NCI-H82 (cell line): ENCODE measurements at places on chromosomes 12 and 14.
A peak's percentile ranks its signal among the peaks of the same experiment; 100 is the strongest.

- no peak for DNase-seq
Observed at GRCh38 chr12:125873016-125873415, 807.8 kb downstream of the AACS start.

DNA sequence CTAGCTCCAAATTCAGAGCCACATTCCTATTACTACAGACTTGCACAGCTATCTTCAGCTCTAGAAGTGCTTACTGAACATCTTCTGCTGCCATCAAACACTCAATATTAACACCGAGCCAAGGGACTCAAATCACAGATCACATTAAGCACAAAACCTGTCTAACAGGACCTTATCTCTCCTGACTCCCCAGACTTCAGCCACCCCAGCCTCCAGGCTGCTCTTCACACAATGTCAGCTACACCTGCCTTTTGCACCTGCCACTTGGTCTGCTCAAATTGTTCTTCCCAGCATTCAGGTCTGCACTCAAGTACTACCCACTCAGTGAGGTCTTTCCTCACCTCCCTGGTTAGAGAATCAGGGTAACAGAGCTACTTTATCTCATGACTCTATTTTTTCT lies 57.1 kb downstream of the GALC start:
- no peak for DNase-seq

- no peak for DNase-seq
Observed at GRCh38 chr12:96108321-96108720, 72.9 kb upstream of the LTA4H start.

GRCh38 chr12:91863702-91864101 lies 281.9 kb downstream of the BTG1 start:
- DNase-seq = no peak

- peak; percentile 72 for DNase-seq
Observed at GRCh38 chr14:93042968-93043940, 72.5 kb downstream of the ITPK1 start.

DNA sequence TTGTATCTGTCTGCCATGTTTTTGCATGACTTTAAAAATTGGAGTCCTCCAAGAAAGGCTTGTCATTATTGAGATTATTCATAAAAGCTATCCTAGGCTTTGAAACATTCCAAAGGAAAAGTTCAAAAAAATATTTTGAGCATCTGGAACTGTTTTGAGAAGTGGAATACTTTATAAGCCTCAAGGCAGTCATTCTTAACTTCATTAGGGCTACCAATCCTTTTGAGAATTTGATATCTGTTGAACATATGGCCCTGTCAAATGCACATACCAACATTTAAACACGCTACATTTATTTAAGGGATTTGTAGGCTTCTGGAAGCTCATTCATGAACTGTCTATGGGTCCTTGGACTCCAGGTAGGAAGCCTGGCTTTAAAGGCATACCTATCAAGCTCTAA lies 77.0 kb downstream of the TMEM117 start:
- DNase-seq = peak; percentile 51

- no peak for DNase-seq
Observed at GRCh38 chr14:63474111-63474510, 69.1 kb downstream of the PPP2R5E start.

DNA sequence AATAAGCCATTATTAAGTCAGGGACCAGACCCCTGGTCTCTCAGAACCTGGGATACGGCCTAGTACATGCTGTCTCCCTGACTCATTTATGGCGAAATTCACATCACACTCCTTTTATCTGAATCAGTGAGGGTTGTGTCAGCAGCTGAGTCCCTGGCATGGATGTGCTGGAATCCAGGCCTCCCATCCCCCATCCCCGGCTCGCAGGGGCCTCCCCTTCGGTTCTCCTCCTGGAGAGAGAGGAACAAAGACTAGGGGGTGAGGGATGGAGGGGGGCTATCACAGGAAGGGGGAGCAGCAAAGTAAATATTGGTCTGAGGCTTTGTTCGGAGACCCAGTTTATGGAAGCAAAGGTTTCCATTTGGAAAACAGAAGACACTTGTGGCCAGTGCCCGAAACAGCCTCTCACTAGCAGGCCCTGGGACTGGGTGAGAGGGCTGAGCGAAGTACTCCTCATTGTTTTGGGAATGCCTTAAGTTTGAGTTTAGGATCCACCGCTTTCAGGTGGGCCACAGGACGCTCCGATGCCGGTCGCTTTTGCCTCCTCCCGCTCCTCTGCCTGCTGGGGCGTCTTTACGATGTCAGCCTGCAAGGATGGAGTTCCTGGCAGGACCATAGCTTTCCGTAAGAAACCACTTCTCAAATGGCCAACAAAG lies 145.0 kb downstream of the PRKCH start:
- no peak for DNase-seq

DNA sequence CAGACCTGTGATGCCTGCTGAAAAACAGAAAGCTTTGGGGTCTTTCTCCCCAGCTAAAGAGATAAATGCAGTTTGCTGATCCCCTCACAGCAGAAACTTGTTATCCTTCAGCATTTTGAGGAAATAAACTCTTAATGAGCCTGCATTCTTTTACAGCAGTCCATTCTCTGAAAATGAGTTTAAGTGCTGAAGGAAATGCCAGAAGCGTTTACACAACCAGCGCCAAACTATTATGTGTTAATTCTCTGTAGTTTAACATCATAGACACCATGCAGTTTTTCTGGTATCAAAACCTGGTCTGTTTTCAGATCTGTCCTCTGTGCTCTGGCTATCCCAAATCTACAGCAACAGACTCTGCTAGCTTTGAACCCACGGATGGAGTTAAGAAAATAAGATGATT lies 291.3 kb downstream of the NPAS3 start:
- no peak for DNase-seq

DNA sequence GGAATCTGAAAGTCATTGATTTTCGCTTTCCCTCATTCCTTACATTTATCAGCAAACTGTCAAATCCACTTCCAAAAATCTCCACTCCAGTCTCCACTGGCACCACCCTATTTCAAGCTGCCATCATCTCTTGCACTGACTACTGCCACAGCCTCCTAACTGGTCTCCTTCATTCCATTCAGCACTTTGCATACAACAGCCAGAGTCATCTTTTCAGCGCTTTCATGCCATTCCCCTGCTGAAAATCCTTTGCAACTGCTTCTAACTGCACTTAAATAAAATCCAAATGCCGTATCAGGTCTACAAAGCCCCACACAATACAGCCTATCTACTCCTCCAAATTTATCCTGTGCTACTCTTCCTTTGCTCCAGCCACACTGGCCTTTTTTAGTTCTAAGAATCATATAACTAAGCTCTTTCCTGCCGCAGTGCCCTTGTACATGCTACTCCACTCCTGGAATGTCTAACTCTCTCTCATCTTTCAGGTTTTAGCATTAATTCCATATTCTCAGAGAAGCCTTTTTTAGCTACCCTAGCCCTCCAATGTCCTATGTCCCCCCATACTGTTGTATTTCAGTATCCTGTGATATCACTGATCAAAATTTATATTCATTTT lies 21.6 kb downstream of the FERMT2 start:
- DNase-seq = no peak

- no peak for DNase-seq
Observed at GRCh38 chr12:87930627-87931026, 98.6 kb downstream of the C12orf50 start.

DNA sequence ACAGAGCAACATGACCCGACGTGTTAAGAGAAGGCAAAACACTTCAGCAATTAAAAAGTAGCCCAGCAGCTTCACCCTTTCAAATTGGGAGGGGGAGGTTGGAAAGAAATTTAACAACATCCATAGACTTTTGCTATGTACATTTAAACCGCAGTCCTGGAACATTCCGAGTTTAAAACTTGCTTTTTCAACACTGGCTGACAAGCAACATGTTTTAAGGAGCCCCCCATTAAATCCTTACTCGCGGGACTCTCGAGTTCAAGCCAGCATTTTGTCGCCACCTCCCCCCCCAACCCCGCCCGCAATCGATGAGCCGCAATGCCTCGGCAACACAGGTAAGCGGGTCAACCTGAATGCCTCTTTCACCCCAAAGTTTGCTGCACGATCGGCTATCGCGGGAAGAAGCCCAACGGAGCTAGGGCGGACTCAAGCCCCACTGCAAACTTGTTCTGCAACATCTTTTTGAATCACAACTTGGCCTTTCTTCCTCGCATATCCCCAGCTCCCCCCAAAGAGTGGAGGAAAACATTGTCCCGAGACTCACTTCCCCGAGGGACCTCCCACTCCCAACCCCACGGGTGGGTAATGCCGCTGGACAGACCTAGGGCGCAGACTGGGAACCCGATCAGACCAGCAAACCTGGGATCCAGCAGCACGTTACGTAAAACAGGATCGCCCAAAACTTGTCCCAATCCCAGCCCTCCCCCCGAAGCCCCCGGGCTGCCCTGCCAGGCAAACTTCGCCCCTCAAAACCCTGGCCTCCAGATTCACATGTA lies 777 bp downstream of the ZFP36L1 start:
- no peak for DNase-seq

- no peak for DNase-seq
Observed at GRCh38 chr14:53890611-53891101, 66.0 kb downstream of the BMP4 start.

- DNase-seq = peak; percentile 85
Observed at GRCh38 chr12:96073346-96074330, 38.3 kb upstream of the LTA4H start.

- DNase-seq = no peak
Observed at GRCh38 chr14:50417853-50418252, 21.2 kb upstream of the CDKL1 start.

DNA sequence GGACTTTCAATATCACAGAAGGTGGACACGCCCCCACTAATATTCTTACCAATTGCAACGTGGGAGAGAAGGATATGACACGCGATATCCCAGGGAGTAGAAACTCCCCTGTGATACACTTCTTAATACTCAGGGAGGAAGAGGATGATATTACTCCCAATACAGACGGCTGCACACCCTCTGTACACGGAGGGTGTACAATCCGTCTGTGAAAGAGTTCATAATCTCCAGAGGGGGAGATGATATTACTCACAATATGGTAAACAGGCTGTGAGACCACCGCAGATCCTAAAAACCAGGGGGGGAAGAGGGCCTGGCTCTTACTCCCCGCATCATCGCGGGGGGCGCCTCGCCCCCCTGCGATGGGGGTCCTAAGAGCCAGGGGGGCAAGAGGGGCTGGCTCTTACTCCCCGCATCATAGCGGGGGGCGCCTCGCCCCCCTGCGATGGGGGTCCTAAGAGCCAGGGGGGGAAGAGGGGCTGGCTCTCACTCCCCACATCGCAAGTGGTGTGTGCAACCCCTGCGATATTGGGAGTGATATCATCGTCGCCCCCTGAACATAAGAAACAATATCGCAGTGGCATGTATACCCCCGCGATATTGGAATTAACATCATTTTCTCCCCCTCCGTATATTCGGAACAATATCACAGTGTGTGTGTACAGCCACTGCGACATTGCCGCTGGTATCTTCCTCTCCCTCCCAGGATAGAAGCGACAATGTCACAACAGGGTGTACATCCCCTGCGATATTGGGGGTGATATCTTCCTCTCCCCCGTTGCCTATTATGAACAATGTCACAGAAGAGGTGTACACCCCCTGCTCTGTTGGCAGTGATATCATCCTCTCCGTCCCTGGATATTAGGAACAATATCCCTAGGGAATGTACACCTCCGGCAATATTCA lies 8.9 kb upstream of the CLEC6A start:
- no peak for DNase-seq

- no peak for DNase-seq
Observed at GRCh38 chr12:6548556-6548955, 7.3 kb downstream of the IFFO1 start.

DNA sequence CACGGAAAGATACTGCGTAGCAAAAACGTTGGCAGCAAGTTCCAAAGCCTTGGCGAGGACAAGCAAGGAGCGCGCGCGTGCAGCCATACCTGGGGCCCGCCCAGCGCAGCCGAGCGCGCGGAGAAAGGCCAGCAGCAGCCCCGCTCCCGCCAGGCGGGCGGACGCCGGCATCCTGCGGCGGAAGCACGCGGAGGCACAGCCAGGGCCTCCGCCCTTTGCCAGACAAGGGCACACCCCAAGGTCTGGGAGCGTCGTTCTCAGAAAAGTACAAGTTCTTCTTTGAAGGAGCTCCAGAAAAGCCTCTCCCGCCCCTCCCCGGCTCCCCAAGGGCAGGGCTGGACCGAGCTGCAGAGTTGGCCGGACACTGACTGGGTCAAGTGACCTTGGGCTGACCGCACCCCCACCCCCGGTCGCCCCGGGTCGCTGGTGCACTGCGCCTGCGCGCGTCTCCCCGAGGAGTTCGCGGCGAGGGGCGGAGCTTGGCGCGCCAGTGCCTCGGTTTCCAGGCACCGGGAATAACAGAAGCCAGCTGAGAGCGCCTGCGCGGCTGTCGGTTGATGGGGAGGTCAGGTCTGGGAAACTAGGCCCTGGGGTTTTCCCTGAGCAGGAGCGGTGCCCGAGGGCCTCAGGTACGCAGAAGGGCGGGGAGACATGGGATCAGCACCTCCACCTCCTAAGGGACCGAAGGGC lies at the start of gene ZC2HC1C:
TSS of gene ZC2HC1C (plus strand) at position 521 of the 690 bp plus-strand sequence. CDS start 933 bp downstream, outside the sequence.
- DNase-seq = no peak

GRCh38 chr12:26188641-26189040 lies 6.7 kb upstream of the SSPN start:
- DNase-seq = no peak

- DNase-seq = peak; percentile 96
Observed at GRCh38 chr12:2555487-2556082, 239.2 kb upstream of the FKBP4 start.

- no peak for DNase-seq
Observed at GRCh38 chr14:51684760-51685159, 33.0 kb downstream of the FRMD6 start.

DNA sequence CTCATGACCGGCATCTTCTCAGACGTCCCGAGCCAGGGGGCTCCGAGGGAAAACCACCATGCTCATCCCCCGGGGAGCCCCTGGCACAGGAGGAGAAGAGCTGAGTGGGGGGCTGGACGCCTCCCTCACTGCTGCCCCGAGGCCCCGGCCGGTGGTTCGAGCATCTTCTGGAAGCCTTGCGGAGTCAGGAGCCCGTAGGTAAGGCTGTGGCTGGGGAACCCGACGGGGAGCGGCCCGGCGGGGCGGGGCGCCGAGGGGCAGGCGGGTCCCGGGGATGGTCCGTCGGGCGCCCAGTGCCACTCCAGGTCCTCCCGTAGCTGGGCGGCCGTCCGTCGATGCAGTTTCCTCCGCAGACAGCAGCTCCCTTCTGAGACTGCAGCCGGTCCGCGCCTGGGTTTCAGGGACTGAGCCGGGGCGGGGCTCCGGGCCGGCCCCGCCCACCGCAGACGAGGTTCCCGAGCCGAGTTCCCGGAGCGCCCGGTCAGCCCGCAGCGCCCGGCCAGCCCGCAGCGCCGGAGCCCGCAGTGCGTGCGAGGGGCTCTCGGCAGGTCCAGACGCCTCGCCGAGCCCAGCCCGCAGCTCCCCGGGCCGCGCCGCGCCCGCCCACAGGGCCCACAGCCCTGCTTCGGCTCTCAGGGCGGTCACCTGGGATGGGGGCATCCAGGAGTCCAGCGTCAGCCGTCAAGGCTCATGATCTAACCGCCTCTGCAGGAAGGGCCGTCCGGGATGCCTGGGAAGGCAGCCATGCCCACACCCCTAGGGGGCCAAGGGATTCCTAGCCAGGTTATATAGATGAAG lies at the start of gene PGF:
TSS of gene PGF (minus strand) at position 369 of the 798 bp plus-strand sequence. CDS start at position 14, 355 bp downstream.
- DNase-seq = peak; percentile 72

- DNase-seq = no peak
Observed at GRCh38 chr12:68428211-68428610, 96.0 kb upstream of the MDM1 start.

GRCh38 chr12:100661300-100661951 lies 87.9 kb downstream of the GAS2L3 start:
- DNase-seq = no peak

- no peak for DNase-seq
Observed at GRCh38 chr14:97280526-97280925, 483.3 kb downstream of the VRK1 start.
